ENCODE measurements at places on chromosomes 3 and 15.

- DNase-seq, result no peak
Measured at GRCh38 chr3:14876921-14877333, 58.2 kb downstream of the FGD5 start.

GRCh38 chr3:87076946-87077345 is 86.0 kb upstream of the VGLL3 start:
- DNase-seq, result peak; percentile 39

DNA sequence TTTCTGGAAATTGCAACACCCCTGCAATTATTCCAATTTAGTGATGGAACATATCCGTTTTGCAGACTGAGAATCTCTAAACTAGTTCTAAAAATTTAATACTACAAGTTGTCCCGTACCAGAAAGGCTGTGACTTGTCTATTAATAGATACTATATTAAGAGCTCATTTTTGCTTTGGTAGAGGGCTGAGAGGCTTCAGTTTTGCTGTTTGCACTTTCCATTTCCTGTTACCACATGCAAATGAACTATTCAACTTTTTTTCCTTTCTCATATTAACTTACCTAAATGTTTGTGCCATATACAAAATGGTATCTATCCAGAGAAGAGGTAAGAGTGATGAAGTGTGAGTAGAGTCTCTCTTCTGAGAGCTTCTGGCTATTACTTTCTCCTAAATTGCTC is 101.5 kb upstream of the CRBN start:
- DNase-seq, result no peak

DNA sequence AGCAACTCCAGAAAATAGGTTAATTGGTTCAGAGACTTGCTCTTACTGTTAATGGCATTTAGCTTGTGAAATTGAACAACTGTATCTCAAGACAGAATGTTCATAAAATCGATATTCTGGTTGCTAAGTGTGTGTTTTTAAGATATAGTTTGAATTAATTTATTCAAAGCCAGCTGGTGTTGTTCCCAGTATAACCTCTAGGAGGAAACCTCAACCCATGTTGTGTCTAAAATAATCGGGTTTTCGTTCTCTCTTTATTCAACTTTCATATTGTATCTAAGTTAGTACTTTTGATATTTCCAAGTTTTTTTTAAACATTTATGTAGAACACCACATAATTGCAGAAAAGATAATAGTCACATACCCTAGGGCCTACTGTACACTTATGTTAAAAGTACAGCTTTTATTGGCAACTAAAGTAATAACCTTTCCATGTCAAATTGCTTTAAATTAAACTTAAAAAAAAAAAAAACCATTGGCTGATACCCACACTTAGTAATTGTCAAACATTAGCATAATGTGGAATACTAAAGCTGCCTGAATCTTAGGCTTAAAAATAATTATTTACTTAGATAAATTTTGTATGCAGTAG is 90.9 kb downstream of the SAMMSON start:
- DNase-seq, result peak; percentile 17

GRCh38 chr3:74862476-74862875 is 248.0 kb upstream of the CNTN3 start:
- no peak for DNase-seq

DNA sequence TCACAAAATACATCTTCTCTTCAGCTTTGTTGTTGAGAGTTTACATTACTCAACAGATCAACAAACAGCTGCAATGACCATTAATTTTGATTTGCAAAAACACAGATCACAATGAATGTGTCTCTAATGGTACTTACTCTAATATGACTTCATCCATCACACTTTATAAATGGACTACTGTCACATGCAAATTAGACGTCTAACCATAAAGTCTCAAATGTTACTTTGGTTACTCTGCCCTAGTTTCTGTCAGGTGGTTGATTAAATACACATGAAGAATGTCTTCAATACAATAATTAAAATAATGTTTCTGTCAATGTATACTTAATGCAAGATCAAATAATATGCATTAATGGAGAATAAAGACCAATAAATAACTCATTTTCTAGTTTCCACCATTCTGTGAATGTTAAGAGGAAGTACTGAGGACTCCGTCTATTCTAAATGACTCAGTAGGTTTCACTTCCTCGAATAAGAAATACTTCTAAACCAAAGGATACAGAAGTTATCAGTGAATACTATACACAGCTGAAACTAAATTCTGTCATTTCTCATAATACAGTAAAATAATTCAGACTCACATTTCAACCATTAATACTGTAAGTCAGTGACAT is 145.8 kb downstream of the CBLB start:
- no peak for DNase-seq

- DNase-seq, result no peak
Measured at GRCh38 chr3:150407051-150407807, 869 bp upstream of the TSC22D2 start.

DNA sequence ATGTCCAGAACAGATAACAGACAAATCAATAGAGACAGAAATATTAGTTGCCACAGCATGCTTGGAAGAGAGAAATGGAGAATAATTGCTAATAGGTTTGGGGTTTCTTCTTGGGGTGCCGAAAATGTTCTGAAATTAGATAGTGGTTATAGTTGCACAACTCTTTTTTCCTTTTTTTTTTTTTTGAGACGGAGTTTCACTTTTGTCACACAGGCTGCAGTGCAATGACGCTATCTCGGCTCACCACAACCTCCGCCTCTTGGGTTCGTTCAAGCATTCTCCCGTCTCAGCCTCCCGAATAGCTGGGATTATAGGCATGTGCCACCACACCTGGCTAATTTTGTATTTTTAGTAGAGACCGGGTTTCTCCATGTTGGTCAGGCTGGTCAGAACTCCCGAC is 163.3 kb downstream of the PLCH1 start:
- DNase-seq, result no peak

DNA sequence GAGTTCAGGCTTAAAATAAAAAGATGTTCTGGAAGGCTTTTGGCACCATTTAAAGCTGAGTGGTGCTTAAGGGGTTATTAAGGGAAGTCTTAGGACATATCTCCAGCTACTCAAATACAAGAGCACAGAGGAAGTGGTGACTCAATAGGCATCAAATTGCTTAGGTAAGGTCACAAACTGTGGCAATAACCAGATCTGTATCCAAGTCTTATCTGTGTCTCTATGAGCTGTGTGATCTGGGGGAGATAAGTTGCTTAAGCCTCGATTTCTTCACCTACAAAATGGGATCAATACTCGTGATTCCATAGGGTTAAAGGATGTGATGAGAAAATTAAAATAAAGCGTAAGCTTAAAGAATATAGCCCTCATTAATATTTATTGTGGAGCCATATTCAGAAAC is 7.6 kb downstream of the HDC start:
- no peak for DNase-seq

GRCh38 chr3:3783210-3783609 is 16.0 kb upstream of the LRRN1 start:
- no peak for DNase-seq

DNA sequence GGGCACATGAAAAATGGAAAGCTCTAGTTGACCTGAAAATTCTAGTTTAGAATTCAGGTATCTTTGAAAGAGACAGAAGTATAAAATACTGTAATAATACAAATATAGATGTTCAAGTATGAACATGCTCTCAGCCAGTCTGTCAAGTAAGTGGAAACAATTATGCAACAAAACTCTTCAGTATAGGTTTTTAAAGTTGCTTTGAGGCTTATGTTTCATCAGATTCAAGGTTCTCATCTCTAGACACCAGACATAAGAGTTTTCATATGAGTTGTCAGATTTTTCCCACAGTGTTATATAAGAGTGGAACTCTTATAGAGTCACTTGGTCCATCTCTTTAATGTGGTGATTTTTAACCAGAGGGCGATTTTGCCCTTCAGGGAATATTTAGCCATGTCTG is 22.0 kb downstream of the CMSS1 start:
- no peak for DNase-seq

DNA sequence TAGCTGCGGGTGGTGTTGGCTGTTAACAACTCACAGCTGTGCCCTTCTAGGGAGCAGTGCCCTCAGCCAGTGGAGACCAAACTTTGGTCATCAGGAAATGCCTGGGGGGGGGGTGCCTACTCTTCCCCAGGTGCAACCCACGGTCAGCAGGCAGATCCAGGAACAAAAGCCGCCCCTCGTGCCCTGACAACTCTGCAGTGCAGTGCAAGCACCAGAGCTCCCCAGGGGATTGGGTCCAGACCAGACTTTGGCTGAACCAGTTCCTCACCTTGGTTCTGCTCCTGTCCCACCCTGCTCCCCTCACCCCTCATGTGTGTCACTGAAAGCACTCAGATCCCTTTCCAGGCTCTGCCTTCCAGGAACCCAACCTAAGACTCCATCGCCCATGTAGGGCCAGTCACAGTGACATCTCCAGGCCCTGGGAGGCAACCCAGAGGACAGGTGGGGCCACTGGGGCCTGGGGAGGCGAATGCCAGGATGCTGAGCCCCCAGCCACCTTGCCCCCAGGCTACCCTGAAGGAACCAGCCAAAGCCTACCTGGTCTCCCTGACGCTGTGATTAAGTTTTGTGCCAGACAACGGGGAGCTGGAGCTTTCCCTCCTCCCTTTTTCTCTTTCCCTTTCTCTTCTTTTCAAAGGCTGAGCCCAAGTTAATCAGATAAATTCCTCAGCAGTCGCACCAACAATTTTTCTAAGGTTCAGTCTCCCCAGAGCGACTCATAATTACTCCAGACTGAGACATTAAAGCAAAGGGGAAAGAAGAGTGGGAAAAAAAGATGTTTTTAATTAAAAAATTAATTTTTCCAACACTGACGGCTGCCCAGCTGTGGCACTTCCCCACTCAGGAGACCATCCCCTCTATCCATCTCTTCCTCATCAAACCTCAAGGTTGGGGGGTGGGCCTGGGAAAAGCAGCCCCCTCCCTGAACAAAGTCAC is 207.5 kb upstream of the LINGO1 start:
- DNase-seq, result no peak

DNA sequence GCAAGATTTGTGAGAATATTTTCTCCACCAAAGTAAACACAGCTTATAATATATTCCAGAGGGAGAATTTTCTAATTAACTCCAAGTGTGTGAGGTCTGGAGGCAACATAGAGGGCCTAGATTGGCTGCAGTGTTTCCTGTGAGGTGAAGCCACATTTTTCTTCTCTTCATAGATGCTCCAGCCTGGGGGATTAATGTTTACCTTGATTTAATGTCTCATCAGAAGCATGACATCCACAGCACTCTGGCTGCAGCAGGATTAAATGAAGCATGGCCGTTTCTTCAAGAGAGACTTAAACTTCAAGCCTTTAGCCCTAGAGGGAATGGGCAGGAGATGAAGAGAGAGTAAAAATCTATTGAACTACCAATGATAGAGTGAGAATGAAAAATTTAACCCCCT is 137.9 kb upstream of the ZBTB20 start:
- no peak for DNase-seq
